ENCODE measurements at places on chromosomes 3 and 15.

- DNase-seq = no peak
Observed at GRCh38 chr15:52532427-52532826, 3.7 kb upstream of the MYO5A start.

DNA sequence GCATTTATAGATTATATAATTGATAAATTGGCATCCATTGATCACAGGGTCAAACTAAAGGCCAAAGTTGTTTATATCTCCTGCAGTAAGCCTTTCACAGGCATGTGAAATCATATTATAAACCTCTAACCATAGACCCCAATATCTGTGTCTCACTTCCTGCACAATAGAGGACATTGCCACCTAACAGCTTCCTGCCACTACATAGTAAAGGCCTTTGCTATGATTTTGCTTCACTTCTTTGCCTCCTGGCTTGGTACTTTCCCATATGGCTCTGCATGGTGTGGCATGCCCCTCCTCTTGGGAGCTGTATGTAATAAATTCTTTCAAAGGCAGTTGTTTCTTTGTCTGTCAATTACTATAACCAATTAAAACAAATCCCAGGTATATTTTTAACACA is 20.4 kb downstream of the ZNF662 start:
- no peak for DNase-seq

DNA sequence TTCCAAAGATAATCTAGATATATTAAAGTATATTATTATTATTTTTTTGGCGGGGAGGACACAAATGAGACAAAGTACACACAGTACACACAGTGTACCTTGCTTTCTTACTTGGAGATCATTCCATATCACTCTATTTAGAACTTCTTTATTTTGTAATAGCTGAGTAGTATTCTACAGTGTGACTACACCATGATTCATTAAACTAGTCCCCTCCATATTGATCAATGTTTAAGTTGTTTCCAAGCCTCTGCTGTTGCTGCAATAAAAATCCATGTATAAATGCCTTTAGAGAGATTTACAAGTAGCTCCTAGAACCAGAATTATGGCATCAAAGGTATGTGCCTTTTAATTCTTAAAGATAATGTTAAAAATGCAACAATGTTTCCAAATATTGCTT is 38.8 kb downstream of the PYGO1 start:
- no peak for DNase-seq

DNA sequence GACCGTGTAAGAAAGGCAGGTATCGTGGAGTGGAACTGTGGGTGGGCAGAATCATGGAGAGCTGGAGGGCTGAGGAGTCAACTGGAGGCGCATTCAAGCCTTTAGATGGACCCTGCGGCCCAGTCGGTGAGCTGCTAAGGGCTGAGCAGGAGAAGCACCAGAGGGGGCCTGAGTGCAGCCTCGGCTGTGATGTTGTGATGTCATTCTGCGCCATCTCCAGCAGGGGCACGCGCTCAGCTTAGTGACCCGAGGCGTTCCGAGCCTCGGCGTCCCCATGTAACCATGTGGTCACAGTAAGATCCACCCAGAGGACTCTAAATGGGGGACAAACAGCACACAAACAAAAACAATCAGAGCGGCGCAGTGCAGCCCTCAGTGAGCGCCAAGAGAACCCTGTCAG is 76.8 kb downstream of the VGLL4 start:
- peak; percentile 64 for DNase-seq

DNA sequence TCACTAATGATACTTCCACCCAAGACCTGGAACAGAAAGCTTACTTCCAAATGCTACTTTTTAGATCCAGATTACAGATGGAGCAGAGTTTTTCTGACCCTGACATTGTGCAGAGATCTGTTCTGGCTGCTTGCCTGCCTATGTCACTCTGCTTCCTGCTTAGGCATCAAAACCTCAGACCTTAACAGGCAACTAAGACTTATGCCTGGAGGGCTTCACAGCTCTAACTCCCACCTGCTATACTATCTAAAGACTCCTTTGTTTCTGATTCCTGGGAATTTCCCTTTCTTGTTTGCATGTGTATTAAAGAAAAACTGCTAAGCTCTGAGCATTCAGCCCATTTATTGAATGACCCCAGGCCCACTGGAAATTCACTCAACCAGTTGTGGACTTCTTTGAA is 157.4 kb upstream of the NPHP3 start:
- peak; percentile 41 for DNase-seq

GRCh38 chr3:72338942-72339669 is 509.1 kb downstream of the SHQ1 start:
- no peak for DNase-seq

GRCh38 chr15:62254137-62254934 is 89.3 kb upstream of the C2CD4B start:
- peak; percentile 82 for DNase-seq

GRCh38 chr15:26242565-26243071 is 379.5 kb upstream of the ATP10A start:
- peak; percentile 93 for DNase-seq

GRCh38 chr3:131048030-131048429 is 21.4 kb downstream of the NEK11 start:
- DNase-seq = no peak

DNA sequence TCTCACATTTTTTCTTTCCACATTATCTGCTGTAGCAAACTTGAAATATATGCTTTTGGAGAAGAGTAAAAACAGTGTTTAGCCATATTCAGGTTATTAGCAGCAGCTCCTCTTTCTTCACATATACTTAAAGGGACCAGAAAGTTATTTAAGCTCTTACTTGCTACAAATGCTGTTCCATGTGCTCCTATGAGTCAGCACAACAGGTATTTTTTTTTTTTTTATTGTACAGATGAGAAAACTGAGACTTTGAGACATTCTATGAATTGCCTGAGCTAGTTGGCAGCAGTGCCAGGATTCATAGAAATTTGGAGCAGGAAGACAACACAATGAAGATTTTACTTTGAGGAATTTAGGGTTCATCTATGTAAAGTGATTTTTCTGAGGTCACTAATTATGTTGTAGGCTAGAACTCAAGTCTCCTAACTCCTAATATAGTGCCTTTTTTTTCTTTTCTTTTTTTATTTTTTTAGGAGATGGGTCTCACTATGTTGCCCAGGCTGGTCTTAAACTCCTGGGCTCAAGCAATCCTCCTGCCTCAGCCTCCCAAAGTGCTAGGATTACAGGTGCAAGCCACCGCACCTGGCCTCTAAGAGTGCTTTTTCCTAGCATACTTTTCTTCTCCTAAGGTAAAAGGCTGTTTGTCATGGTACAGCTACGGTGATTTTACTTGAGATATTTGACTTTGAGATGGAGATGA is 23.6 kb downstream of the SETD5 start:
- DNase-seq = no peak

DNA sequence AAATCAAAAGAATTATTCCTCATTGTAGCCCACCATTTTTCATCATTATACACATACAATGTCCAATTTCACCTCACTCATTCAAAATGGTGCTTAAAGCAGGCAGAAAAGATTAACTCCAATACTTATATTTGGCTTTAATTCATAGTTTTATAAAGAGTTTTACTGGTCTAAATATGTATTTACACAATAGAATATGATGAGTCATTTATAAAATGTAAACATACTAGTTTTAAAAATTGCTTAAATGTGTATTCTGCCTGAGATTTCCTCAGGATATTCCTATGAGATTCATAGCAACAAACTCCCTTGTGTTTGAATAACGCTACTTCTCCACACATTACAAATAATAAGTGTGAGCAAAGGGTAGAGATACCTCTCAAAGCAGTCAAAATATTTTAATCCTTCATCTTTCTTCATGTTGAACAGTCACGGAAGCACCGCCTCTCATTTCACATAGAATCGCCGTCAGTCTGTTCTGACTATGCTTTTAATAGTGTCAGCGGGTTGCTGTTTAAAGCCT is 75.7 kb upstream of the GBE1 start:
- no peak for DNase-seq

DNA sequence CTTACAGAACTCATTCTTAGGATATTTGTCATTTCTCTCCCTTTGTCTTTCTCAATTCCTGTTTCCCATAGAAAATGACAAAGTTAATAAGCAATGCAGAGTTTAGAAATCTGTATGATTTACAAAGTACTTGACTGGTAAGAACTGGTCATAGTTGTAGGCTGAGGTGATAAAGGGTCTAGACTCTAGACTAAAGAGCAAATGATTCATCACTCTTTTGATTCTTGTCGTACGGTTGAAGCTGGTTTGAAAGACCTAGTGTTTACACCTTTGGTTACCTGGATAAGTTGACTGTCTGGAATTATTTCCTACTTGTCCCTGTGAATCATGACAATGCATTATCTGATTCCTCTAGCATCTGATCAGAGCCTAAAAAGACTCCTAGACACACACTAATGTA is 58.9 kb upstream of the TP63 start:
- no peak for DNase-seq

GRCh38 chr3:133464573-133464972 is 64.7 kb downstream of the BFSP2 start:
- DNase-seq = no peak

GRCh38 chr3:25044762-25045710 is 383.0 kb upstream of the RARB start:
- no peak for DNase-seq

GRCh38 chr3:157606011-157606851 is 103.0 kb upstream of the VEPH1 start:
- peak; percentile 88 for DNase-seq

DNA sequence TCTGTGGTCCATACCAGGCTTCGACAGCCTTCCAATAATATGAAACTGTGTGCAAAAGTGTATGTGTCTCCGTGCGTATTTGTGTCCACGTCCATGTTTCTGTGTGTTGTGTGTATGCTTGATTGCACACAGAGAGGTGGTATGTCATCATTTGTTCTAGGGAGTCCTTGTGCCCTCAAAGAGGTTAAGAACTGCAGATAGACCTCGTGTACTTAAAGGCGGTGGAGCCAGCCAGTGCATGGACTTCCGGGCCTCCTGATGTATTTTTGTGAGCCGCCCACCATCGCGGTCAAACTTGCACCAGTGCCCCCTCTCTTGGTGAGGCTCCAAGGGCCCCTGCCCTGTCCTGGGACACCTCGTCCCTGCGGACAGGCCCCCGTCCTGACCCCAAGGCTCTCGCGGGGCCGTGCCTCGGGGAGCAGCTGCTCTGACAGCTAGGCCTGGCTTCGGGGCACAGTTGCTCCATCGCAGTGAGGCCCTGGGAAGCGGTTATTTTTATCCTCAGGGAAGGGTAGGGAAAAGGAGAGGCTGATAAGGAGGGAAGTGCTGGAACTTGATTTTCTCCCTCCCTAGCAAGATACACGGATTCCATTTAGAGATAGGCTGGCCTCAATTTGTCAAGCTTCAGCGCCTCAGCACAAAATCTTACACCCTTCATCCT is 1.2 kb upstream of the RYK start:
- peak; percentile 51 for DNase-seq

DNA sequence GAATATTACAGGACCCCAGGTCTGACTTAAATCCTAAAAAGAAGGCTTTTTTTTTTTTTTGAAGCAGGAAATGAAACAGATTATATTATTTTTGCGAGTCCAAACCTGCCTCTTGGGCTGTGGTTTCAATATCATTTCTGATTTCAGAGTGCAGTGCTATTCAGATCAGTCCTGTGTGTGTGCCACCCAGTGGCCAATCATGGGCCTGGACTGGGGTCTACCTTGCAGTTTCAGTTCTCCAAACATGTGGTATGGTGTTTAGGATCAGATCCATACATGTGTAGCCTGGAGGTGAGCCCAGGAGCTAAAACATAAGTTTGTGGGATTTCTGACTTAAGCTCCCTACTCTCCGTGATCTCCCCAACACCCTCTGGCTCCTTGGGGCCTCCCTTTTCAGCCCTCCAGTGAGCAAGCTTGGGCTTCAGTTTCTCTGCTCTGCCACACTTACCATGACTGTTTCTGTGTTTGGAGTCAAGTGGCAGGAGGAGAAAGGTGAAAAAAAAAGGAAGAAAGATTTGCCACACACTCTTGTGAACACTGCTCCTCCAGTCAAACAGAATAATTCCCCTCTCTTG is 12.1 kb upstream of the THSD4 start:
- DNase-seq = no peak

DNA sequence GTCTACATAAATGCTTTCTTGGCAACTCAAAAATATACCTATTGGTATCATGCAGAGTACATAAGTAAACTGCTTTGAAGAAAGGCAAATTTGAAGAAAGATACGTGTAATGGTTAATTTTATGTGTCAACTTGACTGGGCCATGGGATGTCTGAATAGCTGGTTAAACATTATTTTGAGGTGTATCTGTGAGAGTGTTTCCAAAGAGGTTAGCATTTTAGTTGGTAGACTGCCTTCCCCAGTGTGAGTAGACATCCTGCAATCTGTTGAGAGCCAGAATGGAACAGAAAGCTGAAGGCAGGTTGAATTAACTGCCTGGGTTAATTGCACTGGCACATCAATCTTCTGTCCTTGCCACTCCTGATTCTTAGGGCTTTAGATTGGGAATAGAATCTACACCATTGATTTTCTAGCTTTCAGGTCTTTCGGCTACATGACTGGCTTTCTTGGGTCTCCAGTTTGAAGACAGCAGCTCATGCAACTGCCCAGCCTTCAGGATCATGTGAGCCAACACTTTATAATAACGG is 98.3 kb downstream of the CMSS1 start:
- no peak for DNase-seq

DNA sequence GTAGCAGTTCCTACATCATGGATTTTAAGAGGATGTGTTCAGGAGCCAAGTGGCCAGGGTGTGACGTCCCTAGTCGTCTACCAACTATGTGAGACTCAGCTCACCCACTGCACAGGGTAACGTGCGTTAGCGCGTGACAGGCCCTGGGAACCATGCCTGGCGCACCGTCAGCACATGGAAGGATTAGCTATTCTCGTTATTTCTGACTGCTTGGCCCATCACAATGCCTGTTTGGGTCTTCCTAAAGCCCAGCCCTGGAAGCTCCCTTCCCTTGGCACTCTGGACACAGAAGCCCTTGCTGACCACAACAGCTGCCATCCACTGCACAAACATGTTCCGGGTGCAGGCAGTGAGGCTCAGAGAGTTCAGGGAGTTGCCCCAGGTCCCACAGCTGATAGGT is 91.0 kb upstream of the RPL32 start:
- no peak for DNase-seq

DNA sequence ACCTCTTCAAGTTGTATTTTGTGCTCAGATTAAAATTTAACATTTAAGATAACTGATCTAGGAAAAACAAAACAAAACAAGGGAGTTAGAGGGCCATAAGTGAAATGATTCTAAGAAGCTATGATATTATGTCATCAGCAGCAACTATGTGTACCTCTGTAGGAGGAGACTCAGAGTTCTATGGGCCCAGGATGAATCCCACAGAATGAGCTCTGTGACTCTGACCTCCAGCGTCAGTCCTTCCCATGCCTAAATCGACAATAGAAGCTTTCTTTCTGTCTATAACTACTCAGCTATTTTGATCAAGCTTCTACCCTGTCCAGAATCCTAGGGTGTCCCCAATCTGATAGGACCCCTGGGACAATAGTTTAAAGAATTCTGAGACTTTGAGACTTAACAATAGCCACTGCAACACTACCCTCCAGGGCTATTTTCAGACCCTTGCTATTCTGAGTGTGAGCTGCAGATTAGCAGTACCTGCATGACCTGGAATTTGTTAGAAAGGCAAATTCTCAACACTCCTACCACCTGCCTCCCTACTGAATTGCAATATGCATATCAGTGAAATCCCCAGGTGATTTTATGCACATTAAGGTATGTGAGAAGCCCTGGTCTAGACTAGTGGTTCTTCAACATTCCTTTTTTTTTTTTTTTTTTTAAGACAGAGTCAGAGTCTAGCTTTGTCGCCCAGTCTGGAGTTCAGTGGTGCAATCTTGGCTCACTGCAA is 66.7 kb downstream of the ARHGAP31 start:
- no peak for DNase-seq

- no peak for DNase-seq
Observed at GRCh38 chr15:52652984-52653383, 26.2 kb downstream of the ATOSA start.
